ENCODE measurements at places on chromosomes 4 and X.

GRCh38 chr4:48954314-48954713 is 31.8 kb upstream of the CWH43 start:
- DNase-seq = no peak

DNA sequence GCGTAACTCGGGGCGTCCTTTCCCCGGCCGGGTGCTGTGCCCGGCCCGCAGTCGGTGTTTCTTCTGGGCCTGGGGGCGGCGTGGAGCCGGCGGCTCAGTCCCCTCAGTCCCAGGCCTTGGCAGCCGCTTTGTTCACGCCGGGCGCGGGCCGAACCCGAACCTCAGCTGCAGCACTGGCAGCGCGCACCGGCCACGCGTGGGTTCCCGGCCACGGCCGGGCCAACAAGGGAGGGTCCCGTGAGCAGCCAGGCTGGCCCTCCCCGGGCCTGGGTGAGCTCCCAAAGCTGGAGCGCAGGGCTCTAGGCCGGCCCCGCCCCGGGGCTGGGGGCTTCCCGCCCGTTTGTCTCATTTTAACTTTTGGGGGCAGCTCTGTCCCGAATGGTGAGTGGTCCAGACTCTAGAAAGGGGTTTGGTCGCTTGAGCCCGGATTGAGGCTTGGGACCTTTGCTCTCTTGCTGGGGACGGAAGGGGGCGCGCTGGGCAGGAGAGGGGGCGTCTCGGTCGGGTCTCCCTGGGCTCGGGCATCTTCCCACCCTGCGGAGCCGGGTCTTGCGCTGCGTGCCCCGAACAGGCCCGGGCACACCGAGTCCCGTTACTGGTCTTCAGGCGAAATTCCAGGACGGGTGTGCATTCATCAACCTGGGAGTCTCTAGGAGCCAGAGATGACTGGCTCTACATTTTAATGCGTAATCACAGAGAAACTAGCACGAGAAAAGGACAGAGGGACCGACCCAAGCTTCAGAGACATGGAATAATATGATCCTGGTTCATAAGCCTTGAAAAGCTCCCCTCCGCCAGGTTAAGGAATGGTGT is 177.1 kb downstream of the CBR4 start:
- peak; percentile 45 for DNase-seq

DNA sequence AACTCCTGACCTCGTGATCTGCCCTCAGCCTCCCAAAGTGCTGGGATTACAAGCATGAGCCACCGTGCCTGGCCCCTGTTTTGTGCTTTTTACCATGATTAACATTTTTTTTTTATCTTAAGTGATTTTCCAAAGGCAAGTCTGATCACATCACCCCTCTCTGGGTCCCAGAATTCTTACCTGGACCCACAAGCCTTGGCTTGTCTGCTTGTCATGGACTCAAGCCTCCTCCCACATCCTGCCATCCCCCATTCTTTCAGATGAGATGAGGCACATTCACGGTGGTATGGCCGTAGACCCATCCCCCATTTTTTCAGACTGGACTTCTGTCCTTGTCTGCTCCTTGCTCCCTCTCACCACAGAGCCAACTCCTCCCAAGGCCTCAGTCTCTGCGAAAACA is 55.3 kb downstream of the APLN start:
- DNase-seq = no peak

- no peak for DNase-seq
Observed at GRCh38 chr4:108546728-108547127, 73.6 kb upstream of the RPL34 start.

DNA sequence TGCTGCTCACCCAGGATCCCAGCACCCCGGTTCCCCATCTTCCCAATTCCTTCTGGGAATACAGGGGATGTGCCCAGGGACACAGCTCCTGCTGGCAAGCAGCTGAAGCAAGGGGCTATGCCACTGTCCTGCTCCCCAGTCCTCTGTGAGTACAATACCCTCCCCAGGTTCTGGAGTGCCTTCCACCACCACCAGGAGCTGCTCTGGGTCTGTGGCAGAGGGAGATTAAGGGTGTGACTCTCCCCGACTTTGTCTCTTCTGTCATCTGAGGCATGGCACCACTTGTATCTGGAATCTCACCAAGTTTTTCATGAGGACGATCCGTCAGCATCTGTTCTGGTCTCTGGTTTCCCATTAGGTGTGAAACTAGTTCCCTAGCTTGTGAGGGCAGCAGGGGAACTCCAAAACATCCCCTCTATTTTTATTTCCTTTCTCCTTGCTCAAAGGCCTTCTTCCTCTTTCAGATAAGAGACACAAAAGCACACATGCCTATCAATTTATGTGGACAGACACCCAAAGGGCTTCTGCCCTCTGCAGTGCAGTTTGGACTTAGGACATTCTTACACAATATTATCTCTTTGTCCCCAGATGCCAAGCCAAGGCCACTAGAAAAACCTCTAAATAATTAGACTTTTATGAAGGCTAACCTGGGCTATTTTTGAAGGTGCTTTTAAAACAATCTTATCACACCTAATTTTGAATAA is 26.8 kb downstream of the MGST2 start:
- DNase-seq = no peak
